ENCODE measurements at places on chromosomes 5 and 9. TPM values are rescaled to one million over a fixed set of nuclear protein-coding genes. Genes with fewer than 3 reads are reported as not detected.

PCA3 gene
- not detected for polyA plus RNA-seq

PCDHB4 gene
- polyA plus RNA-seq, result not detected

TRAPPC13 gene
- polyA plus RNA-seq, result 19.7 TPM

SLC6A19 gene
- not detected for polyA plus RNA-seq

TAF11L5 gene
- polyA plus RNA-seq, result not detected

LCN1 gene
- polyA plus RNA-seq, result not detected

SPARC gene
- polyA plus RNA-seq, result not detected

PCSK1 gene
- not detected for polyA plus RNA-seq

SHC3 gene
- not detected for polyA plus RNA-seq

FAM81B gene
- not detected for polyA plus RNA-seq

MAMDC4 gene
- 0.22 TPM for polyA plus RNA-seq

SLIT3 gene
- not detected for polyA plus RNA-seq

KCNIP1 gene
- not detected for polyA plus RNA-seq

IFNB1 gene
- not detected for polyA plus RNA-seq

F2R gene
- polyA plus RNA-seq, result 0.43 TPM

OR13C8 gene
- not detected for polyA plus RNA-seq

SLCO6A1 gene
- not detected for polyA plus RNA-seq

UNC5A gene
- not detected for polyA plus RNA-seq

OSTF1 gene
- polyA plus RNA-seq, result 141 TPM

DMRT3 gene
- not detected for polyA plus RNA-seq

RUSC2 gene
- polyA plus RNA-seq, result 0.92 TPM

PHF24 gene
- not detected for polyA plus RNA-seq

RNF183 gene
- not detected for polyA plus RNA-seq

RFESD gene
- 10.7 TPM for polyA plus RNA-seq

TLX3 gene
- polyA plus RNA-seq, result not detected

OGN gene
- 0.10 TPM for polyA plus RNA-seq

FIBCD1 gene
- polyA plus RNA-seq, result not detected

CCDC187 gene
- not detected for polyA plus RNA-seq

MAMDC2 gene
- polyA plus RNA-seq, result not detected

CORO2A gene
- 6.6 TPM for polyA plus RNA-seq

IFNK gene
- not detected for polyA plus RNA-seq

GARNL3 gene
- polyA plus RNA-seq, result 2.1 TPM

KIF12 gene
- not detected for polyA plus RNA-seq

OTP gene
- not detected for polyA plus RNA-seq
